Activated T-cell treated with anti-CD3 and anti-CD28 coated beads for 4 hours (primary cell): ENCODE measurements at places on chromosomes 13 and 19.

GRCh38 chr13:103815619-103816018, 749.4 kb upstream of the SLC10A2 start:
- no peak for DNase-seq

DNA sequence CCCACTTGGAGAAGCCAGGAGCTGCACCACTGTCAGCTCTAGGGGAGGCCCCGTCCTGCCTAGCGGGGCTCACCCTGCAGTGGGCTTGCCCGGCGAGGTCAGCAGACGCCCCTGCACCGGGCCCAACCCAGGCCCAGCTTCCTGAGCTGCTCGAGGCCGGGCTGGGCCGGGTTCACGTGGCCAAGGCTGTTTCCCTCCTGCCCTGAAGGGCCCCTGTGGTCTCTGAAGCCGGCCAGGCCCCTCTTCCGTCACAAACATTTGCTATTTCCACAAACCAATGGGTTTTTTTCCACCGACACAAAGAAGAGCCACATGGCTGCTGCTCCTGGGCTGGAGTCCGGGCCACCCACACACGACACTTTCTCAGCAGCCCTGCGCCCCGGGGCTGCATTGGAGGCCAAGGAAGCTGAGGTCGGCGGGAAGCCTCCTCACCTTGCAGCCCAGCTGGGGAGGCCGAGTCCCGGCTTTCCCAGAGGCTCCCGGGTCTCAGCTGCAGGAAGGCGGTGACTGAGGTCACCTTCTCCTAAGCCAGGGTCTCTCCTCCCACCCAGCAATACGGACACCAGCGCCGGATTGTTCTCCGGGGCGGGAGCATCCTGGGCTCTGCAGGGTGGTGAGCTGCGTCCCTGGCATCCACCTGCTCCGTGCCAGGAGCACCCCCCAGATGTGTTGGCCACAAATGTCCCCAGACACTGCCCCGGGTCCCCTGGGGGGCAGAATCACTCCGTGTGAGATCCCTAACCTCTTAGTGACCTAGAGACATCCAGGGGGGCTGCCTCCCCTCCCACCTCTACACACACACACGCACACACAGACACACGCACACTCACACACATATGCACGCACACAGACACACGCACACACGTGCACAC, 80.5 kb downstream of the GADD45B start:
- DNase-seq: no peak

GRCh38 chr19:703651-704446, 4.9 kb upstream of the PALM start:
- DNase-seq: peak; percentile 42

DNA sequence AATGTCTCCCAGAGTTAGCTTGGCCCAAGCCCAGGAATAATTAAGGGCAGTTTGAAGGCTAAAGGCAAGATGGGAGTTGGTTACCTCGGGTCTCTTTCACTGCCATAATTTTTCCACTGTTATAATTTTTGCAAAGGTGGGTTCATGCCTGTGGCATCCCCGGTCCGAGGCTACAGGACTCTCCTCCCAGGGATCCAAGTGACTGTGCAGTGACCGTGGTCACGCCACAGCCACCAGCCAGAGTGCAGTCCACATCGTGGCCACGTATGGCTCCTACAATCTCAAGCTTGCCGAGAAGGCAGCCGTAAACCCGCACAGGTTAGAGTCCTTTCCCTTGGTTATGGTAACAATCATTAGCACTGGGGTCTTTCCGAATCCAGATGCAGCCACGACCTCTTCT, 36.8 kb downstream of the C13orf46 start:
- no peak for DNase-seq

- no peak for DNase-seq
These were observed 6.7 kb downstream of the GRIN2D start for GRCh38 chr19:48400018-48400742.

DNA sequence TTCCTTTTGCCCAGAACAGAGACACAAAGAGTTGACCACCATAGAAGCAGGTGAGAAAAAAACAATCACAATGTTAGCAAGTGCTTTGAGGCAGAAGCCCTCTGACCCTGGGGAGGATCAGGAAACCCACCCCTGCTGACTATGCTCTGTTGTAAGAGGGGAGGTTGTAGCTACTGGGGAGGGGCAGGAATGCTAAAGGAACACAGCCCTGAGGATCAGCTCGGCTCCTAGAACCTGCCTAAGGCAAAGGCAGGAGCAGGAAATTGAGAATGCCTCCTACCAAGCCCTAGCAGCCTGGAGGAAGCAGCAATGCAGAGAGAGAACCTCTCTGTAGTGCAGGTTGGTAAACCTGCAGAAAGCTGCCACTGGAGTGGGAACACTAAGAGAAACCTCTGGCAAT, 624.0 kb upstream of the KLF12 start:
- no peak for DNase-seq

GRCh38 chr13:23723471-23723870, 153.3 kb downstream of the TNFRSF19 start:
- DNase-seq: no peak

DNA sequence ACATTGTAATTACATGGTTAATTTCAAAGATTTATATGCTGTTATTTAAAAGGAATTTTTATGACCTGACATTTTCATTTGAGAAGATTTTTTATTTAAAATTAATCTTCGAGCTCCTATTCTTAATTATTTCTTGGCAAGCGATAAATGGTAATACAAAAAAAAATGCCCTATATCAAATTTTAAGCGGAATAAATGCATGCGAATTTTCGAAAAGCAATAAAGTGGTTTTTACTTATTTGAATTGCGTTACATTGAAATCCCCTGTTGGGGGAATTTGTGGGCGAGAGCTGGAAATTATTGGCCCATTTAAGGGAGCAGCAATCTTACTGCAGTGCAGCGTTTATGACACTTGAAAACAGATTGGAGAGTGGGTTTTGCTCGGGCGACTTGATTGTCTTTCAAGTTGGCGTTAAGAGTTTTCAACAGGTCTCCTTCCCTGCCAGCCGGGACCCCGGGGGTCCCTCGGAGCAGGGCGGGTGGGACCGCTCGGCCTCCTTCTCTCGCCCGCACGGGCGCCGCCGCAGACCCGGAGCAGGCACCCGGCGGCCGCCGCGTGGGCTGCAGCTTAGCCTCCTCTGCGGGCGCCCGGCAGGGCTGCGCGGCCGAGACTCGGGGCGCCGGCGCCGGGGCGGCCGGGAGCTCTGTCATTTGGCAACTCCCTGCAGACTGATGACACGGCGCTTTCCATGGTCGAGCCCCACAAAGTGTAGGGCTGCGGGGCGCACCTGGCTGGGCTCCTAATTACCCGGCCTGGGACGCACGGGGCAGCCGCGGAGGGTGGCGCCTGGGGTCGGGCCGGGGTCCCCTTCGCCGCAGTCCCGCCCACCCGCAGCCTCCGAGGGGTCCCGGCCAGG, 255.1 kb upstream of the SOX21 start:
- no peak for DNase-seq

DNA sequence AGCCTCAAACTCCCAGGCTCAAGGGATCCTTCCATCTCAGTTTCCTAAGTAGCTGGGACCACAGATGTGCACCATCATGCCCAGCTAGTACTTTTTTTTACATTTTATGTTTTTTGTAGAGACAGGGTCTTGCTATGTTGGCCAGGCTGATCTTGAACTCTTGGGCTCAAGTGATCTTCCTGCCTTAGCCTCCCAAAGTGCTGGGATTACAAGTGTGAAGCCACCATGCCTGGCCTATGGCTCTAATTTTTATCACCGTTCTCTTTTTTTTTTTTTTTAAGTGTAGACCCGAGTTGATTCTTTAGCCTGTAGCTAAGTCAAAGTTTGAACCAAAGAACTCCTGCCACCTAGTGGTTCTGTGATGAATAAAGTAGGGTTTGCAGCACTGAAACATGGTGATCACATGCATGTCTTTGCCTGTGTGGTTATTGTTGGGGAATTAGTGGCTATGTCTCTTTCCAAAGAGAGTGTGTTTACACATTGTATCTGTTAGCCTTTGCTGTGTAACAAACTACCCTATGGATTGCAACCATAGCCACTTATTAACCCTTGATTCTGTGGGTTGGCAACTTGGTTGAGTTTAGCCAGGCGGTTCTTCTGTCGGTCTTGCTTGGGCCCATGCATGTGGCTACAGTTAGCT, 11.6 kb downstream of the NFILZ start:
- peak; percentile 14 for DNase-seq

GRCh38 chr19:10920288-10920655, 8.2 kb downstream of the YIPF2 start:
- no peak for DNase-seq

DNA sequence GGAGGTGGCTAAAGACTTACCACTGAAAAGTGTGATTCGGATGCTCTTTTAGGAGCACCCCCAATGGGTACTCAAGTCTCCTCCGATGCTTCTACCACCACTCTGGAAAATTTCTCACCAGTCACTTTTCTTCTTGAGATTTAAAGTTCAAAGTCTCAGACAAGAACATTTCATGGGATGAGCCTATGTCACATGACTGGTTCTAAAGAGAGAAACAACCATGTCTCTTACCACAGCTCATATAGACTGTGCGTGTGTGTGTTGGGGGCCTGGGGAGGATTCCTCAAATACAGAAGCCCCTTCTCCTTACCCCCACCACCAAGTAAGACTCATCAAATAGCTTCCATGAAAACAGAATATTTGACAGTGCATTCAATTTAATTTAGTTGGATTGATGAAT, 181.7 kb upstream of the MIR17HG start:
- DNase-seq: no peak

GRCh38 chr19:5086725-5087439, 118.0 kb downstream of the KDM4B start:
- no peak for DNase-seq

DNA sequence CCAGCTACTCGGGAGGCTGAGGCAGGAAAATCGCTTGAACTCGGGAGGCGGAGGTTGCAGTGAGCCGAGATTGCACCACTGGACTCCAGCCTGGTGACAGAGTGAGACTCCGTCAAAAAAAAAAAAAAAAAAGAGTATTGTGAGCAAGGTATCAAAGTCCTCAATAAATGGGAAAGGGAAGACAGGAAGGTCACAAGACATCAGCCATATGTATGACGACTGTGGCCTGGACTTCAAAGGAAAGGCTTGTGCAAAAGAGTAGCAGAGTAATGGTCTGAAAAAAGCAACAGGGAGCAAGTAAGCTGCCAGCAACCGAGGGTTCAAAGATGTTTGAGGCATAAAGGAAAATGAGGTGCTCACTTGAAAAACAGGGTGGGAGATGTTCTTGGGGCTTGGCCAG, 116.0 kb upstream of the WASF3 start:
- no peak for DNase-seq

GRCh38 chr13:75879656-75880055, 243.5 kb downstream of the LMO7 start:
- no peak for DNase-seq

GRCh38 chr13:61935710-61936109, 520.1 kb upstream of the PCDH20 start:
- no peak for DNase-seq

GRCh38 chr13:87274209-87274819, 396.9 kb upstream of the SLITRK5 start:
- DNase-seq: no peak

GRCh38 chr13:53074114-53074513, 45.5 kb downstream of the OLFM4 start:
- DNase-seq: no peak

DNA sequence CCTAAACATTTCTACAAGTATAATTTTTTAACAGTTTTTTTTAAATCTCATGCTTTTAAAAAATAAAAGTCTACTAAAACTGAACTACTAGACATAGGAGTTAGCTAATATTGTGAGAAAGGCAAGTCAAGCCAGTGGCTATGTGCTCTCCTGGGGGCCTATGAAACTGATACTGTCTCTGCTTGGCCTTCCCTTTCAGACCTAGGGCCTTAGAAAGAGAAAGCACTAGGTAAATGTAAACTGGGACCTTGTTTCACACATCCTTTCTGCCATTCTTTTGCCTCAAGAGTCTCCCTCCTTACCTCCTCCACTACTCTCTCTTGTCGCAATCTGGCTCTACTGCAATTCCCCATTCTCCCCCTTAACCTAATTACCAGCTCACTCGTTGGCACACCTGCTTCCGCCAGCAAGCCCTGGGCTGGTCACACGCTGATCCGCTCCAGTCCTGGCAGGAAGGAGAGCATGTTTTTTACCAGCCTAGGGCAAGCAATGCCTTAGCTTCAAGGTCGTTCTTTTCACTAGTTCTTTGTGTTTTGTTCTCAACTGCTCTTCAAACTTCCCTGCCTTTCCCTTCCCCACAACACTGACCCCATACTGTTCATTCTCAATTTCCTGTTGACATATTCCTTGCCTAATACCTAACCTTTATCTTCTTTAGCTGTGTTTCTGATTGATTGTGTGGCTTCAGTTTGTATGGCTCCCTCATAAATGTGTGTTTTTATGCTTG, 23.1 kb downstream of the TBC1D4 start:
- no peak for DNase-seq

- no peak for DNase-seq
These were observed 99.4 kb downstream of the MIPEP start for GRCh38 chr13:23789576-23790346.

DNA sequence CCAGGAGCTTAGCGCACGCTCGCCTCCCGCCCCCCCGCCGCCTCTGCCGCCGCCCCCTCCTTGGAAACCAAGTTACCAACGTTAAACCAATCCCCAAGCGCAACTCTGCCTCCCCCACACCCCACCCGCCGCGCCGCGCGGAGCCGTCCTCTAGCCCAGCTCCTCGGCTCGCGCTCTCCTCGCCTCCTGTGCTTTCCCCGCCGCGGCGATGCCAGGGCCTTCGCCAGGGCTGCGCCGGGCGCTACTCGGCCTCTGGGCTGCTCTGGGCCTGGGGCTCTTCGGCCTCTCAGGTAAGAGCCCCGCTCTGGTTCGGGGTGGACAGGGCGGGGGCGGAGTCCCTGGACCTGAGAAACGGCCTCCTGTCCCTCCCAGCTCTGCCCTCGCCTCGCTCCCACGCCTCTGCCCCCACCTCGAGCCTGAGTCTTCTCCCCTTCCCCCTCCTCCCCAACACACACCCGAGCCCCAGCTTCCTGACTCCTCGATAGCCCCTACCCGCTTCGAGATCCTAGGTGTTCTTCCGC, at the start of gene ICAM5:
TSS of gene ICAM5 (plus strand) at position 117 of the 521 bp plus-strand sequence. CDS start at position 209, 92 bp downstream.
- DNase-seq: peak; percentile 65

DNA sequence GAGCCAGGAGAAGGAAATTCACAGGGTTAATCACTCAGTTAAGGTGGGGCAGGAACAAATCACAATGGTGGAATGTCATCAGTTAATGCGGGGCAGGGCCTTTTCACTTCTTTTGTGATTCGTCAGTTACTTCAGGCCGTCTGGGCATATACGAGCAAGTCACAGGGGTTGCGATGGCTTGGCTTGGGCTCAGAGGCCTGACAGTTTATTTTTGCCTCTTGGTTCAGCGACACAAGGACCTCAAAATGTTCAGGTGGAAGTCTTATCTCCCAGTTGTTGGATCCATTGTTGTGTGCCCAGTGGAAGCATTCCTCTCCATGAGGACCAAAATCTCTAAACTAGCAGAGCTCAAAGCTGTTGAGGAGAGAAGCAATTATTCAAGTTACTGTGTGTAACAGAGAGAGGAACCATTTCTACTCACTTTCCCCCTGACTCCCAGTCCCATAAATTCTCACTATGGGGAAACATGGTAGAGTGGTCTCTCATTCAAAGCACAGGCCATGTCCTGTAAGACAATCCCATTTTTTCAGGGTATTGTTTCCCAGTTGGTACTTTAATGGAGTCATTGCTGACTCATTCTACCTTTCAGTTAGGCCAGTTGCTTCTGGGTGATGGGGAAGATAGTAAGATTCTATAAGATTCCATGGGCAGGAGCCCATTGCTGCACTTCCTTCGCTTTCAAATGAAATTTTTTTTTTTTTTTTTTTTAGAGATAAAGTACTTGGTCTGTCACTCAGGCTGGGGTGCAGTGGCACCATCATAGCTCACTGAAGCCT, 8.8 kb upstream of the COX7A1 start:
- no peak for DNase-seq

- DNase-seq: no peak
These were observed 5.3 kb downstream of the ABCA7 start for GRCh38 chr19:1045247-1045603.

GRCh38 chr19:610801-611480, 21.3 kb downstream of the HCN2 start:
- DNase-seq: peak; percentile 15

GRCh38 chr13:44542361-44542760, 33.8 kb downstream of the TSC22D1 start:
- no peak for DNase-seq
